Left ventricle myocardium superior (tissue), 1 donor: ENCODE measurements at places on chromosomes 4 and X.

DNA sequence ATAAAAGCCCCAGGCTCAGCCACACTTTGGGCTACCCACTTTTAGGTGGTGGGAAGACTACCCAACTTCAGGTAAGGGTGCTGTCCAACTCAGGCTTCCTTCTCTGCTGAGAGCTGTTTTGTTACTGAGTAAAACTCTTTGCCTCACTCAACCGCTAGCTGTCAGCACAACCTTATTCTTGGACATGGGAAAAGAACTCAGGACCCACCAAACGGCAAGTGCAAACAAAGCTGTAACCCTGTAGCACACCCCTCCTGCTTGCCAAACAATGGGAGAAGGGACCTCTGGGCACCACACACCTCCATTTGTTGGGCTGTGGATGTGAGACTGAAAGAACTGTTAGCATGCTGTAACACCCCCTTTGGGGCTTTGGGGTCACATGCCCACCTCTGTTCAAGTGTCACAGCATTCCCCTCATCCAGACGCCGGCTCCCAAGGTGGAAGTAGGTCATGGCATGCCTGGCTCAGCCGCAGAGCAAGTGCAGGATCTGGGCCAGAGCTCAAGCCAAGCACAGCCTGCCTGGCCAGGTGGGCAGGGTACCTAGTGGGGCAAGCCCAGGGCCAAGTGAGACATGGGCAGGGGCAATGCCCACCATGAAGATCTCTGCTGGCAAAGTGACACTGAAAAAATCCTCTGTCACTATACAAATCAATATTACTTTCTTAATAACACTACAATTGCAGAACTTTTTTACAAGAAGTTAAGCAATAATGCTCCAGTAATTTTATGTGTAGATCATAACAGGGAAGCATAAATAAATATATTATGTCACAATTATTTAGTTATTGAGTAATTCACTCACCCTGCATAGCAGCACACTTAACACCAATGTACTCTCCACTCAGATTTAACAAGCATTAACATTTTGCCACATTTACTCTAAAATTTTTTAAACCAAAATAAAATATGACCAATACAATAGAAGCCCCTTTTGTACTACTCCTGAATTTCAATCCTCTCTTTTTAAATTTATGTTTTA, 107.2 kb downstream of the TBCK start:
- no peak for DNase-seq

DNA sequence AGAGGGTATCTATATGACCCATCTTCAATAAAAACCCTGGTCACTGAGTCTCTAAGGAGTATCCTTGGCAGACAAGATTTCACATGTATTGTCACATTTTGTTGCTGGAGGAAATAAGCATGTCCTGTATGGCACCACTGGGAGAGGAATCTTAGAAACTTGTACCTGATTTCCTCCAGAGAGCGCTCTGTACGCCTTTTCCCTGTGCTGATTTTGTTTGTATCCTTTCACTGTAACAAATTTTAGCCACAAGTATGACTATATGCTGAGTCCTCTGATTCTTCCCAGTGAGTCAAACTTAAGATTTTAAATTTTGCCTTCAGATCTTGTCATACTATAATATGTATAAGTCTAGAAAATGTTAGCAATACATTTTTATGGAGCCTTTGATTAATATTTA, 102.8 kb downstream of the ITIH6 start:
- no peak for DNase-seq

DNA sequence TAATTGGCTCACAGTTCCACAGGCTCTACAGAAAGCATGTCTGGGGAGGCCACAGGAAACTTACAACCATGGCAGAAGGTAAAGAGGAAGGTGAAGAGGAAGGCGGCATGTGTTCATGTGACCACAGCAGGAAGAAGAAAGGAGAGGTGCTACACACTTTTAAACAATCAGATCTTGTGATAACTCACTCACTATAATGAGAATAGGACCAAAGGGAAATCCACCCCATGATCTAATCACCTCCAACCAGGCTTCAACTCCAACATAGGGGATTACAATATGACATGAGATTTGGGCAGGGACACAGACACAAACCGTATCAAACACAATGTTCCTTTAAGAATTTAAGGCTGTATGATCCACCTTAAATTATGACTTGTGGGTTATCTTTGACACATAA, 10.5 kb upstream of the PGM2 start:
- DNase-seq = no peak

DNA sequence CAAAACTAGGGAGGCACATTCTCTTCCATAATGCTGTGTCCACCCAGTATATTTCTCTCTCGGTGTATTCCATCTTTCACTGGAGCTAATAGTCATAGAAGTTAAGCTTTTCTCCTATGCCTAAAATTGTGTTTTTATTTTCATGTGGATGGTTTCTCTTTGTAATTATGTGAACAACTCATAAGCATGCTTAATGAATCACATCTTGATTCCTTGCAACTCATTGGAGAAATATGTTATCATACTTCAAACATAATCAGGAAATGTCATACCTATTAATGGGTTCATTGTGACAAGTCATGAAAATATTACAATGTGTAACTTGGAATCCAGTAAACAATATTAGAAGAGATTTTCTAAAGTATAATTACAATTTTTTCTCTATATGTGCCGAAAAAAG, 186.3 kb downstream of the SLC7A11 start:
- DNase-seq = no peak

- no peak for DNase-seq
These were observed 202.0 kb downstream of the DCLK2 start for GRCh38 chr4:150280081-150280895.

GRCh38 chr4:128768373-128768996, 41.0 kb upstream of the JADE1 start:
- no peak for DNase-seq

GRCh38 chr4:185395238-185395955, at the start of gene LRP2BP:
Gene LRP2BP (minus strand): TSS chr4:185395924. CDS start chr4:185378186, 17,738 bp downstream.
- DNase-seq = no peak

- no peak for DNase-seq
These were observed 343.8 kb upstream of the CLNK start for GRCh38 chr4:11028334-11028733.

- DNase-seq = no peak
These were observed 204.1 kb downstream of the MAPK10 start for GRCh38 chr4:86155766-86156165.

- no peak for DNase-seq
These were observed 69.7 kb downstream of the STARD8 start for GRCh38 chrX:68717196-68717595.

GRCh38 chrX:53239474-53239873, 14.5 kb upstream of the KDM5C start:
- DNase-seq = no peak

DNA sequence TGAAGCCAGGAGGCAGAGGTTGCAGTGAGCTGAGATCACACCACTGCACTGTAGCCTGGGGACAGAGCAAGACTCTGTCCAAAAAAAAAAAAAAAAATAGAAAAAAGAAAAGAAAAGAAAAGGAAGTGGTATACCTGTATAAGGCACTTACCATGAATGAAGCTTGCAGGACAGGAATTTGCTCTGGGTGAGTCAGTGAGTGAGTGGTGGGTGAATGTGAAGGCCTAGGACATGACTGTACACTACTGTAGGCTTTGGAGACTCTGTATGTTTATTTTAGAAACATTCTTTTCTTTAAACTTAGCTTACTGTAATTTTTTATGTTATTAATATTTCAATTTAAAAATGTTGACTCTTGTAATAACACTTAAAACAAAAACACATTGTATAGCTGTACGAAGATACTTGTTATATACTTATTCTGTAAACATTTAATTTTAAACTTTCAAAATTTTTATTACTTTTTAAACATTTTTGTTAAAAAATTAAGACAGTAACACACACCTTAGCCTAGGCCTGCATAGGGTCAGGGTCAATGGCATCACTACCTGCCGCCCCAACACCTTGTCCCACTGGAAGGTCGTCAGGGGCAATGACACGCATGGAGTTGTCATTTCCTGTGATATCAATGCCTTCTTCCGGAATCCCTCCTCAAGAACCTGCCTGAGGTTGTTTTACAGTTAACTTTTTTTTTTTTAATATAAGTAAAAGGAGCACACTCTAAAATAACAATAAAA, 78.7 kb downstream of the CLNK start:
- no peak for DNase-seq

DNA sequence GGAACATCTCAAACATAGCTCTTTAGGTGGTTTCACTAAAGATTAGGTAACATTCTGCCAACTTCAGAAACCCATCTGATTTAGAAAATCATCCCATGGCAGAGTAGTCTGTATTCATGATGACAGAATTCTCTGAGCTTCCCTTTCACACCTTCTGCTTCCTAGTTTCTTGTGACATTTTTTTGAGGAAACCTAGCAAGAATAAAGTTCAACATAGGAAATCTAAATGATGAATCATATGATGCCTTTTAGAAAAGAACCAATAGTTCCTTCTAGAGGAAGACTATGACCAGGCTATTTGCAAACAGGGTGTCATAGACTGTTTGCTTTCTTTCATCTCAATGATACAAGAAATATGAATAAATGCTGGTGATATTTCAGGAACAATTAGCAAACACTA, 49.8 kb upstream of the CAMK2D start:
- no peak for DNase-seq

DNA sequence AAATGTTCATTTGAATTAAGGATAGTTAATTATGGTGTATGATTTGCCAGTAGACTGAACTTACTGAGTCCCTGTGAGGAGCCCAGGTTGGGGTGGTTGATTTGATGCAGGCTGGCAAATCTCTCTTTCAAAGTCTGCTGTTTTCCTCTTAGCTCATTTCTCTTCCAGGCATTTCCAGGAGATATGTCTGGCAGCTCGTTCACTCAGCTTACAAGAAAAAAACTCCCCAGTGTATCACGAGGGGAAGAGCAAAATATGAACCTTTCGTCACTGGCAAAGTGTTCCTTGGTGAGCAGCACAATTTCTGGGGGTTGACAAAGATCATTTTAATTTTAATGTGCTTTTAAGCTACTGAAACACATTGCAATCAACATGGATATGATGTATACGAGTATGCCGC, 244.2 kb downstream of the CBLL2 start:
- DNase-seq = no peak

DNA sequence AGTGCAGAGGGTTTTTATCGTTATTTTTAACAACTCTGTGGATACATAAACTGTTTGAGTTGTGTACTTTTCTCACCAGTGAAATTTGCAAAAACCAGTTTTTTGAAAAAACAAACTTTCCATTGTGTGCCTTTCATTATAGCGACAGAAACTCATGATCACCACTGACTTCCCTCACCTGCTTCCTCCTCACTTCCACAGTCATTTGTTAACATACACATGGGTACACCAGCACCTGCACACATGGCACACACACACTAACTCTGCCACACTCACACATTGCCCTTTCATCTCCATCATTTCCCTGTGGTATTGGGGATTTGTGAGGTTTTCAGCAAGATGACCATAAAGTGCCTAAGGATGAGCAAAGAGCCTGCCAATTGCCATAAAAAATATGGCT, 20.6 kb downstream of the CLDN22 start:
- no peak for DNase-seq

DNA sequence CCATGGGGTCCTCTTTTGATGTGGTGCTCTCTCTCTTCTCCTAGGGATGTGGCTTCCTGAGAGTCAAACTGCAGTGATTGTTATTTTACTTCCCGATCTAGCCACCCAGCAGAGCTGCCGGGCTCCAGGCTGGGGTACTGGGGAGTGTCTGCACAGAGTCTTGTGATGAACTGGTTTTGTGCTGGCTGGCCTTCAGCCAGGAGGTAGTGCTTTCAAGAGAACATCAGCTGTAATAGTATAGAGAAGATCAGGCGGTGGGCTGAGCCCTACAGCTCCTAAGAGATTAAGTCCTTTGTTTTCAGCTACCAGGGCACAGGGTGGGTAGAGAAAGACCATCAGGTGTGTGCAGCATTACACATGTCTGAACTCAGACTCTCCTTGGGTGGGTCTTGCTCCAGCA, 59.0 kb upstream of the AGTR2 start:
- no peak for DNase-seq

DNA sequence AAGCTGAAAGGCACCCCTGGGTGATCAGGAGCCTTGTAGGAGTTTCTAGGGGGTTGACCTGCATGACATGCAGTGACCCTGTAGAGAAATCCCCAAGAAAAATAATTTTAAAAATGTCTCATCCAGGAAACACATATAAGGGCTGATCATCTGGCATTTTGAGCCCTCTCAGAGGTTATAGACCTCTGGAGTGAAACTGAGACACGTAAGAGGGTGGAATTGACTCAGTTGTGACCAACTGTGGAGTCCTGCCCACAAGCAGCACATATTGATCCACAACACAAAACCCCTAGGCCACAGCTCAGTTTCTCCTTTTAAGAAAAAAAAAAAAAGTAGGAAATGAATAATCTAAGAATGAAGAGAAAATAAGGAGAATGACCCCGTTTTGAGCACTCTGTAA, 32.5 kb upstream of the MTMR8 start:
- DNase-seq = no peak

DNA sequence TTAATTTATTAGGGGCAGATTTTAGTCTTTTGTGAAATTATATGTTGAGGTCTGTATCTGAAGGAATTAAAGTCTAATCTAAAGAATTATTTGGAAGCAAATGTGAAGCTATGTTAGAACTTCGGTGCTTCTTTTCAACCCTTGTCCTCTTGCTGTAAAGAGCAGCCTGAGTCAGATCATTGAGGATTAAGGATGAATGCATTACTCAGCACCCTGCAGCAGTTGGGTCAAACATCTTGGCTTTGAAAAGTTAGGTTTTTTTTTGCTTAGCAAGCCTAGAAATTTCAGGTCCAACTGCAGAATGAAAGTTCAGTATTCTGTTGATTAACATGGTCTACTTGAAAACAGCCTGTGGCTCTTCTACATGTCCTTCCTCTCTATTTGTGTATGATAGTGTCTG, 57.6 kb downstream of the SLC4A4 start:
- no peak for DNase-seq

DNA sequence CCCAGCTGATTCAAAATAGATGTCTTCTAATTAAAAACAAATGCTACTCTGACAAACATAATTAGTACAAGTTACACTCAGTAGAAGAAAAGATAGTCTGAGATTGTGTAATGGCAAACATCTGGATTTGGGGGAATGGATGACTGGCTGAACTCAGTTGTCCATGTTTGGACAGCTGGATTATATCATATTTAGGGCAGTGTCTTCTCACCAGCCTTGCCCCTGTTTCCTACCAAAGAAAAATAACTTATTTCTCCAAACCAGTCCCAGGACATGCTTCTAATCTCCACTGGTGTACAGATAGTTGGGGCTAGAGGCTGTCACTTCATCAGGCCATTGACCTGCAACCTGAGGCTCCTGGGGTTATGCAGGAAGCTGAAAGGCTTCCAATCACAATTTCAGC, 237.3 kb downstream of the USP46 start:
- DNase-seq = no peak

DNA sequence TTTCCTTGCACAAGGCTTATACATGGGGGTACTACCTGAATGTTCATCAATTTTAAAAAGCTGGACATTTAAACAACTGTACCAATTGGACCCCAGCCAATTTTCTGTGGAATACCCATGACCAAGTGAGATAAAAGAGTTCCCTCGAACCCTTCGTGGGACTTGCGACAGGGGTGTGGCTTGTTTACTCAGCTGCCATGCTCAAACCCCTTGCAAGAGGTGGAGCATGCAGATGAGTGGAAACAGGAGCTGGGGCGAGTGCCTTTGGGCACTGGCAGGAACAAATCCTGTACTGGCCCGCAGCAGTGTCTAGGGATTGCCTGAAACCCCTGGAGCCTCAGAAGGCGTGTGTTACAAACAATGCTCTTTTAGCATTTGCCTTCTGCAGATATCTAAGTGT, 144.2 kb downstream of the PDHA2 start:
- no peak for DNase-seq

- no peak for DNase-seq
These were observed 284.1 kb downstream of the ANTXR2 start for GRCh38 chr4:79788884-79789283.
